ENCODE measurements at places on chromosomes 3 and 15.

DNA sequence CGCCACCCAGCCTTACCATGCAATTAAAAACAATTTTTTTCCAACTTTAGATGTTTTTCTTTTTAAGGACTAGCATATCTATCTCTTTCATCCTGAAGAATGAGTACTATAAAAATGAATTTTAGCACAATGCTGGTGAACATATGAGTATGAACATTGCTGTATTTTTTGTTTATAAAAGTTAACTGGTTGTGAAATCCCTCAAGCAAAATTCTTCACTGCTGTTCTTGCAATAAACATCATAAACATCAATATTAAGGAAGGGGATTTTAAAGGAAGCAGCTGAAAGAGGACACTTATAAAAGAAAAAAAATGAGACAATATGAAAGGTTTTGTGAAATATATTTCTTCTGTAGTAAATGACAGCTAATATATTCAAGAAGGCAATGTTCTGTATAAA, 3.0 kb downstream of the PLSCR4 start:
- no peak for DNase-seq

- no peak for DNase-seq
These were observed 592.8 kb downstream of the FOXP1 start for GRCh38 chr3:70990723-70991122.

- no peak for DNase-seq
These were observed 6.6 kb downstream of the VWA5B2 start for GRCh38 chr3:184236033-184236410.

GRCh38 chr3:149258714-149259113, 37.1 kb upstream of the CP start:
- DNase-seq: no peak

- DNase-seq: no peak
These were observed 14.5 kb upstream of the HYKK start for GRCh38 chr15:78492872-78493271.

DNA sequence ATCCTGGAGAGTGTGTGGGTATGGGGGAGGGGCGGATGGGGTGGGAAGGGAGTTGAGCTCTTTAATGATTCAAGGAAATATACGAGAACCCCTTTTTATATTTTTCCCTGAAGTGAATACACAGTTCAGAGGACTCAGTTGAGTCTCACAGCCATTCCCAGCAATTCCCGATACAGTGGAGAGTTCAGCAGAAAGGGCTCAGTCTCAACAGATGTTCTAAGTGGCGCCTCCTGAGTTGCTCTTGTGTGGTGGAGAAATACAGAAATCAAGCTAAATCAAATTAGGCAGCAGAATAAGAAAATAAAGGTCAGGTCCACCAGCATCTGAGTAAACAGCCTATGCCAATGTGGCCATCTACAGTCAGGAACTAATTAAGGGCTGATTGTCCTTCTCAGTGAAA, 372.1 kb downstream of the NR2F2 start:
- no peak for DNase-seq

GRCh38 chr3:72331076-72331475, 517.2 kb downstream of the SHQ1 start:
- DNase-seq: no peak
